ENCODE measurements at places on chromosomes 12 and 14.

DNA sequence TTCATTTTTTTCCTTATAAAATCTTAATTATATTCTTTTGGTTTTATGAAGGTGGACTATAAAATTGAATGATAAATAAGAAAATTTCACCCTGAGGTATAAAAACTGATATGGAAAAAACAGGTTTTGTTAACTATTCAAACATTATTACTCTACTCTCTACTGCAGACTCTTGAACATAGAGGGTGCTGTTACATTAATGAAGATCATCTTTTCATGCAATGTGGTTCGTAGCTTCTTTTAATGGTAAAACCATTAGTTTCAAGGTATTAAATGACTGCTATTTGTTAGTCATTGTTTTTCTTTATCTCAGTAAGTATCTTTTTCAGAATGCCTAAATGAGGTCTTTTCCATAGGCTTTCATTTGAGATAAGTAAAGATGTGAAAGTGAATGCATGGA is 510.4 kb downstream of the SLC16A7 start:
- peak; percentile 15 for DNase-seq

GRCh38 chr12:67449591-67450052 is 180.5 kb downstream of the CAND1 start:
- no peak for DNase-seq

- peak; percentile 25 for DNase-seq
Measured at GRCh38 chr14:93430315-93431035, at the start of gene UNC79. Gene UNC79 (plus strand): TSS chr14:93430939. CDS start chr14:93431030, 91 bp downstream.

- no peak for DNase-seq
Measured at GRCh38 chr12:66426696-66427095, 124.4 kb downstream of the HELB start.

GRCh38 chr12:92987362-92987761 is 58.3 kb upstream of the EEA1 start:
- DNase-seq = peak; percentile 82

DNA sequence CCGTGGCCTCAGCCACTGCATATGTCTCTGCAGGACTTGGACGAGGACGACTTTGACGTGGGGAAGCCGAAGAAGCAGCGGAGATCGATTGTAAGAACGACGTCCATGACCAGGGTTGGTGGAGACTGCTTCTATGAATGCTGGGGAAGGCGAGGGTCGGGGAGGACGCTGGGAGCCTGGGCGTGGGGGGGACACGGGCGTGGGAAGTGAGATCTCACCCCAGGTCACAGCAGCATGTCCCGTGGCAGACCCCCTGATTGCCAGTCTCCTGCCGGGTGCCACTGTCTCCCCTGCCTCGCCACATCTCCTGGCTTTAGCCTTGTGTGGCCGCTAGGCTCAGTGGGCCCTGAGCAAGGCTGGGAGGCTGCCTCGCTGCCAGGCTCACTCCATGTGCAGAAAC is 29.9 kb upstream of the TEX22 start:
- no peak for DNase-seq

GRCh38 chr14:56137849-56138248 is 19.6 kb downstream of the PELI2 start:
- DNase-seq = peak; percentile 53

Measured in renal cortical epithelial cell (primary cell).